Activated CD4-positive, alpha-beta T cell treated with anti-CD3 and anti-CD28 coated beads, Interleukin-2, amount 50 U/mL, for 1 hour (primary cell): ENCODE measurements at places on chromosomes 7 and 10.

DNA sequence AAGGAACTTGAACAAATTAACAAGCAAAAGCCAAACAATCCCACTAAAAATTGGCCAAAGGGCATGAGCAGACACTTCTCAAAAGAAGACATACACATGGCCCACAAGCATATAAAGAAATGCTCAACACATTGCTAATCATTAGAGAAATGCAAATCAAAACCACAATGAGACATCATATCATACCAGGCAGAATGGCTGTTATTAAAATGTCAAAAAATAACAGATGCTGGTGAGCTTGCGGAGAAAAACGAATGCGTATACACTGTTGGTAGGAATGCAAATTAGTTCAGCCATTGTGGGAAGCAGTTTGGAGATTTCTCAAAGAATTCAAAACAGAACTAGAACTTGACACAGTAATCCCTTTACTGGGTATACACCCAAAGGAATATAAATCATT, 311.7 kb upstream of the HPS1 start:
- DNase-seq, result no peak

DNA sequence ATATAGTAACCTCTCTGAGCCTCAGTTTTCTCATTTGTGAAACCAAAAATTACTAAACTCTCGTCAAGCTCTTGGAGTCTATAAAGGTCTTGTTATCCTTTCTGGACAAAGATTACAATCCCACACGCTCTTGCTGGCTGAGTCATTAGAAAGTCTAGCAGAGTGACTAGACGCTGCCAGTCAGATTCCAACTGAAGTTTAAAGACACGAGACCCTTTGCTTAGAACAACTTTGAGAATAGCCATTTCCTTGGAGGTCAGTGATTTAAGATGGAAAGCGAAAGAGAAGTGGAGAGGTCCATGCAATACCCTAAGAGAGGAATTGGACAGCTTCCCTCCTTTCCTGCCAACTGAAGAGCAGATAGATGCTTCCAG, 119.5 kb downstream of the APBB1IP start:
- DNase-seq, result no peak

- no peak for DNase-seq
These were observed 36.7 kb downstream of the SPAM1 start for GRCh38 chr7:123961771-123962170.

- no peak for DNase-seq
These were observed 55.1 kb downstream of the CCDC3 start for GRCh38 chr10:12946372-12946771.

DNA sequence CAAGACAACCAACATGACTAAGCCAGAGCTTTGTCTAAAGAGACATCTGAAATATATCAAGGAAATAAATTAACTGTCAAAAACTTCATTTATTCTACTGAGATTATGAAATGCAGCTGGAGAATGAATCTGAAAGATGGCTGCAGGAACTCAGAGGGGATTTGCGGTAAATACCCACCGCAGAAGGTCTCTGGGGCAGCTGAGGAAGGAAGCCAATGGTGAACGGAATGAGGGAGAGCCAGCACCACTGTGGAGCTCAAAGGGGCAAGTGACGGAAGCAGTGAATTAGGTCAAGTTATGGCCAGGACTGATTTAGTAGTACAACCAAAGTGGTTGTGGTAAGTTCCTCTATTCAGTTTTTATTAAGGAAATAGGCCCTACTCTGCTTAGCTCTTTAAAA, 215.3 kb upstream of the GLI3 start:
- DNase-seq, result no peak
